ENCODE measurements at places on chromosomes 6 and 20. TPM values are rescaled to one million over a fixed set of nuclear protein-coding genes. Genes with fewer than 3 reads are reported as not detected.
A peak's percentile ranks its signal among the peaks of the same experiment; 100 is the strongest.

- DNase-seq = no peak
Measured at GRCh38 chr6:33983721-33984465, 162.0 kb downstream of the GRM4 start.

GRCh38 chr6:1766654-1767053 lies 156.9 kb downstream of the FOXC1 start:
- DNase-seq = no peak

- no peak for DNase-seq
Measured at GRCh38 chr6:107717781-107718180, 106.3 kb downstream of the SCML4 start.

GRCh38 chr6:150753371-150754064 lies 112.0 kb upstream of the MTHFD1L start:
- no peak for DNase-seq

GRCh38 chr6:15420959-15421438 lies 175.1 kb downstream of the JARID2 start:
- DNase-seq = no peak

DNA sequence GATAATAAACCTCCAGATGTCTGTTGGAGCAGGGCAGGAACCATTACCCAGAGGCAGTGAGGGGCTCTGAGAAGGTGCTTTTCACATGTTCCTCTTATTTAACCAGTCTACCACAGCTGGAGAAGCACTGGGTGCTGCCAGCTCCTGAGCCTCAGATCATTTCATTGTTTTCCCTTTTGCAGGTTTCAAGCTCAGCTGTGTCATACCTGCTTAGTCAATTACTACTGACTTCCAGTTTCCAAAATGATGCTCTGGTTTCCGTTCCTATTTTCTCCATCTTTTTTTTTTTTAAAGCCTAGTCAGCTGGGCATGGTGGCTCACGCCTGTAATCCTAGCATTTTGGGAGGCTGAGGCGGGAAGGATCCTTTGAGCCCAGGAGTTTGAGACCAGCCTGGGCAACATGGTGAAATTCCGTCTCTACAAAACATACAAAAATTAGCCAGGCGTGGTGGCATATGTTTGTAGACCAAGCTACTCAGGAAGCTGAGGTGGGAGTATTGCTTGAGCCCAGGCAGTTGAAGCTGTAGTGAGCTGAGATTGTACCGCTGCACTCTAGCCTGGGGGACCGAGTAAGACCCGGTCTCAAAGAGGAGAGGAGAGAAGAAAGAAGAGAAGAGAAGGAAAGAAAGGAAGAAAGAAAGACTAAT lies 6.7 kb downstream of the FLOT1 start:
- peak; percentile 74 for DNase-seq

DNA sequence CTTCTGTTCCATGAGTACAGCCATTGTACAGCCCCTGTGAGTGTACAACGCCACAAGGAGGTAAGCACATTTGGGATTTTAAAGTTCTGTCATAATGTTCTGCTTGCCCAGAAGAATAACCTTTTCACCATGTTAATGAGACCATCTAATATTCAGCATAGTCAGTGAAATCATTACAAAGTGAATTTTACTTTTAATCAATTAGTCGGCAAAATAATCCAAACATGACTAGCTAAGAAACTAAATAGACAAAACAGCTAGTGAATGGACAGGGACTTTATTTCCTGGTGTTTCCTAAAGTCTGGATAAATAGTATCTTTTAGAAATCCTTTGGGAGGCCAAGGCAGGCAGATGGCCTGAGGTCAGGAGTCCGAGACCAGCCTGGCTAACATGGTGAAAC lies 69.0 kb upstream of the NRSN1 start:
- no peak for DNase-seq

DNA sequence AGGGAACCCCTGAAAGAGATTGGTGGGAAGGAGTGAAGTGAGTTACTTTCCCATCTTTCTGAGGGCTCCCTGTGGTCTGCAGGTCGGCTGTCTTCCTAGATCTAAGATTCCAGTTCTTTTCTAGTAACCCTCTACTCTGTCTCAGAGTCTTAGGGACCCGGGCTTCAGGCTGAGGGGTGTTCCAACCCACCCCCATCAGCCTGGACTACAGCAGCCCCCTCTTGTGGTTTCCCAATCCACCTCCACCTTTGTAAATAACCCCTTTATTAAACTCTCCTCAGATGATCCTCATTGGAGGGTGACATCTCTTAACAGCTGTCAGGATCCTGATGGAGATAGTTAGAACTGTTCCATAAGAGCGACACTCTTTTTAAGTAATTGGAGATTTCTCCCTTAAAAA lies 300.4 kb downstream of the LRFN2 start:
- DNase-seq = no peak

DNA sequence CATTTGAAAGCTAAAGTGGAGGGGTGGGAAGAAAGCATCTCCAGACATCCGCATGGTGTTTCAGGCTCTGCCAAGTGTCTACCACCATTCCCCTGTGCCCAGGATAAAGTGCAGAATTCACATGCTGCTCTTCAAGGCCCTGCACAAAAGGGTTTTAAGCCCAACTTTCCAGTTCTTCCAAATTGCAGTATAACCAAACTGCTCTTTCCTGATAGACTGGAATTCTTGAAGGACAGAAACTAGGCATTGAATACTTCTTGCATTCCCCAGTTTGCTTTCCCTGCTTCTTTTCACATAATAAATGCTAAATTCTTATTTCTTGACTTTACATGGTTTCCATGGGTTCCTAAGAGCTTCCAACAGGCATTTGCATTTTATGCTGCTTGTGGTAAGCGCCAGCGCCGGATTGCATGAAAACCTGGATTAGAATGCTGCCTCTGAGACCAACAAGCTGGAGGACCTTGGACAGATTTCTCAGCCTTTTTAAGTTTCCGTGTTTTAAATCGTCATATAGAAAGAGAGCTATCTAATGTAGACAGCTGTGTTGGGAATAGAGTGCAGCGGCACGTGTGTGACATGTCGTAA lies 7.9 kb downstream of the SOX4 start:
- DNase-seq = no peak

GRCh38 chr6:43570876-43571441 lies 4.9 kb downstream of the XPO5 start:
- DNase-seq = no peak

GRCh38 chr20:63017826-63018411 lies 11.2 kb upstream of the BHLHE23 start:
- DNase-seq = no peak

DNA sequence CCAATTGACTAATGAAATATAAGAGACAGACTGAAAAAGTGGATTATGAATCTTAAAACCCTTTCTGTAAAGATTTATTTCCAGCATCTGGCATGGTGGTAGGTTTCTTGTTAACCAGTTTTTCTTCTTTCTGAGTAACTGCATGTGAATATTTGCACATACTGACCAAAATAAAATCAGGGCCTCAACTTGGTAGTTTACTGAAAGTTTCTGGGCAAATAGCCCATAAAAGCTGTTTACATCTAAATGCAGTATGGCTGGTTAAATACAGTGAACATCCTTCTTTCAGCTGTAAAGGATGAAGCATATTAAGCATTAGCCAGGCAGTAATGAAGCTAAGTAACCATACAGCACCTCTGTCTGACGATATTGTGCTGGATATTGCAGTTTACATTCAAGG lies 83.6 kb upstream of the EYS start:
- no peak for DNase-seq

DNA sequence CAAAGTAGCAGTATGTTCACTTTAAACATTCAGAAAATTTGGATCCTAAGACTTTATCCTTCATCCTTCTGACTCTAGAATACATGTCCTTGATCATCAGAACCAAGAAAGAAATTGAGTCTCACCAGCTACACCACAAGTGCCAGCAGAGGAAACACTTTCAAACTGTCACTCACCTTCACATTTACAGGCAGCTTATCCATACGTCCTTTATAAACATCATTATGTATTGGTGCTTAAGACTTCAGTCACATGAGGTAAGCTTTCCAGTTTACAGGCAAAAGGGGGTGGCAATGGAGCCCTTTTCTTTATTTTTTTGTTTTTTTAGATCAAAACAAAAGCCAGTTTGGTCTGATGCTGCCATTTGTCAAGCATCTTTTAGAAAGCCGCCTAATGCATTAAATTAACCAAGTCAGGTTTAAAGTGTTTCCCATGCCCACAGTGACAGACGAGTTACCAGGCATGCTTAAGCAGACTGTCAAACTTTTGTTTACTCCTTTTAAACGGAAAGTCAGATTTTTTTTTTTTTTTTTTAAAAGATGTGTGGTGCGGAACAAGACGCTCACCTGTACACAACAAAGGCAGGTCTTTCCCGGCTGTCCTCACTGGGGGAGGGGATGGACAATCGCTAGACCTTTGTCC lies 952 bp upstream of the BRPF3 start:
- no peak for DNase-seq

GRCh38 chr6:54892831-54893230 lies 46.3 kb downstream of the FAM83B start:
- DNase-seq = no peak

- no peak for DNase-seq
Measured at GRCh38 chr20:19427913-19428312, 215.5 kb downstream of the SLC24A3 start.

DNA sequence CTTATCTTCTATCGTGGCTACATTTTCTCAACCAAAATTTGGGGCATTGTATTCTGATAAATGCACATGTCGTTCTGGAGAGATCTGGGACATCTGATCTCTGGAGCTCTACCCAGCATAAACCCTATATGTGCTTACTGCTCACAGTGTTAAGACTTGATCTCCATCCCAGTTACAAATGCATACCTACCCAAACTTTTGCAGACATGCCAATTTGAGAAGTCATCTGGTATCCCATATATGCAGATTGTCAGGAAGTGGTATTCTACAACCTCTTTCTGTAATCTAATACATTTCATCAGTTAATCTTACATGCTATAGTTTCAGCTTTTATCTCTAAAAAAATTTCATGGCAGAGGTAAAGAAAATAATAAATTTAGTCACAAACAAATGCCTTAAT lies 11.2 kb downstream of the BAG2 start:
- DNase-seq = no peak

GRCh38 chr20:23374441-23374840 lies 12.5 kb downstream of the GZF1 start:
- no peak for DNase-seq

The NEDD9 gene
- polyA plus RNA-seq = 12.1 TPM

The PGK2 gene
- polyA plus RNA-seq = not detected

The CST5 gene
- not detected for polyA plus RNA-seq

The SSR1 gene
- 212 TPM for polyA plus RNA-seq

The RAMACL gene
- polyA plus RNA-seq = 0.26 TPM

The CDH4 gene
- polyA plus RNA-seq = not detected

The SIRPB2 gene
- not detected for polyA plus RNA-seq

The VGLL2 gene
- not detected for polyA plus RNA-seq

The CBLN4 gene
- polyA plus RNA-seq = not detected
